ENCODE measurements at places on chromosomes 3 and 15.

GRCh38 chr3:105853801-105854432, 14.9 kb downstream of the CBLB start:
- DNase-seq, result no peak

DNA sequence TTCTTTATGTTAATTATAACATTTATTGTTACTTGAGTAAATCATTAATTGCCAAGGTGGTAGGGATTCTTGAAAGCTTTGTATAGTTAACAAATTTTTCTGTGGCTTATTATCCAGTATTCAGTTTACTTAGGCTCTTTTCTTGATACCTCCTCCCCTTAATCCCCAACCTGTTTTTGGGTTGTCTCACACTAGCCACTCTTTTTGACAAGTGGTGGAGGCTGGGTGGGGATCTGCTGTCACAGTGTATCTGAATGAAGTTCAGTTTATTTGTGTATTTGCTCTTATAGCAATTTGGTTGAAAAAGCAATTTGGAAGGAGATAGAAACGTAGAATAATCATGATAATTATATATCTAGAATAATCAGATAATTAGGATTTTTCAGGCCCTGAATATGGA, 43.8 kb downstream of the STT3B start:
- DNase-seq, result no peak

DNA sequence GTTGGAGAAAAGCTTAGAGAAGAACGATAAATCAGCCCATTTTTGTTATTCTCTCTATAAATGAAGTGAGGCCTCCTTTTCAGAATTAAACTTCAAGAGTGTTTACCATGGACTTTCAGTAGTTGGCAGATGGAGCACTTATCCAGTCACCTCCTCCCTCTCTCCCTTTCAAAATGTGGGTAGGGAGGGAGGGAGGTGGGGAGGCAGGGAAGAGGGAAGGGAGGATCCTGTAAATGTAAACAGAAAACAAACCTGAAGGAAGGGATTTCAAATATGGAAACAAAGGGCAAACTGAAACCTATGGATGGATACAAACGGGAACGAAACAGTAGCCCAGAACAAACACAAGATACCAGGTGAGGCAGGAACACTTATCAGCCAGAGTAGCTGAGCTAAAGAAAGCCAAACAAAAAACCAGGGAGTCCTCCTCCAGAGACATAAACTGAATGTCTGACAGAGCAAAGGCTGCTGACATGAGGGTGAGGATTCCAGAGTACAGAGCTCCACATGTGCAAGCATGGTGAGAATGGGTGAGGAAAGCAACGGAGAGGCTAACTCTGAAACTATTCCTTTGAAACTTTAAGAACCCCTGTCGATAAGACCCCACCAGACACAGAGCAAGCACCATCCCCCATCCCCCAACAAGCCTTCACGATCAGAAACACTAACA, 41.0 kb upstream of the GP5 start:
- DNase-seq, result no peak

DNA sequence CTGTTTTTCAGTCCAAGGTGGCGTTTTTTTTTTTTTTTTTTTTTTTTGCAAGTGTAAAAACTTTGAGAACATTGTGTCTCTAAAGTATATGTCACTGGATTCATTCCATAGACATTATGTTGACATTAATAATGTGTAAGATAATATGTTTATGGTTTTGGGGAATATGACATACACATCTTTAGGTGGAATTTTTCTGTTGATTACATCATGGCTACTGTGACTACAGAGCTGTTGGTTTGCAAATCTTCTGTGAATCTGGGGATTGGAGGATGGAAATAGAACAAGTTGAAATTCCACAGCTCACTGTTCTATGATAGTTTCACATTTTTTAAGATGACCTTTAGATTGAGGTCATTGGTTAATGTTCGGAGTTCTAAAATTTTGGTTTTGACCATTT, 24.4 kb upstream of the PLSCR2 start:
- DNase-seq, result no peak

GRCh38 chr15:60763688-60764087, 284.7 kb upstream of the ICE2 start:
- no peak for DNase-seq

DNA sequence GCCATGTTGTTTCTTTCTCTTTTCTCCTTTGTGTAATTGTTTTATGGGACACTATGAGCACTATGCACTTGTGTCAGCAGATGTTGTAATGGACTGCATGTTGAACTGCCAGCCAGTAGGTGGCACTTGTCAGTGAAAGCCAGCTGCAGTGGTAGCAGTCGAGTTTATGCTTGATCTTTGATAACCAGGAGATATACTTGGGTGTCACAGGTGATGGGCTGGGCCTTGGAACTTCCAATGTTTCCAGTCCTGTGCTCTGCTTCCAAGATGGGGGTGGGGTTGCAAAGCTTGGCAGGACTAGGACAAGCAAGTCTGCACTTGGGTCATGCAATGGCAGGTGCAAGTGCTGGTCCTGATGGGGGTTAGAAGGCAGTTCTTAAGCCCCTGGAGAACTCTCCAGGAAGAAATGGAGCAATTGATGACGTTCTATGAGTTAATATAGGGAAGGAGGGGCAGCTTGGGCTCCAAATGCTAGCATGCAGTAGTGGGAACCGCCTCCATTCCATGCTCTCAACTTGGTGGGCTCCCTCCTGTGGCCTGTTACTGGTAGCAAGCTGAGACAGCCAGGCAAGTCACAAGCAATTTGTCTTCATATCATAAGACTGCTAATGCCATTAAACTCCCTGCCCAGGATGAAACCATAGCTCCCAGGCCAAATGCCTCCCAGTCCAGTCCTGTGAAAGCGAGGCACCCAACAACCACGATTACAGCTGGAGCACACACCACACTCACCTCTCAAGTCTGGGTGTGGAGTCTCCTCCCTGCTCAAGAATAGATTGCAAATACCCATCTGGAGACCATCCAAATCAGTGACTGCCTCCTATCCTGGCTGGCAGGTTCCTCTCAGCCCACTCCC, 287.2 kb downstream of the CGGBP1 start:
- DNase-seq, result no peak

- DNase-seq, result no peak
Measured at GRCh38 chr3:172646439-172647015, 64.3 kb downstream of the NCEH1 start.

DNA sequence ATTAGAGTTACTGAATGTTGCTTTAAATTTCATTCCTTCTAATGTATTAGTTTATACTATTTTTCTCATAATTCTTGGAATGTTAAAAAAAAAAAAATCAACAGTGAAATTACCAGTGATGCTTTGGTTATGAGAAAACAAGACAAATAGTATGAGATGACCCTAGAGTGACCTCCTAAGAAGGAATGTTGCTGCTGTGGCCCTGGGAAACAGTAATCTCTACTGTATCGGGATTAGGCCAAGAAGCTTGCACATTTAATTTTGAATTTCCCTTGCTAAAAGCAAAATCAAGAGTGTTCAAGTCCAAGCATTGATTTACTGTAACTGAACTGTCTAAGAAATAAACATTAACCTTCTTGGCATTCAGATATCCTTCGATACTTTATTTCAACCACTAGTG, 18.1 kb downstream of the TOPBP1 start:
- DNase-seq, result no peak

DNA sequence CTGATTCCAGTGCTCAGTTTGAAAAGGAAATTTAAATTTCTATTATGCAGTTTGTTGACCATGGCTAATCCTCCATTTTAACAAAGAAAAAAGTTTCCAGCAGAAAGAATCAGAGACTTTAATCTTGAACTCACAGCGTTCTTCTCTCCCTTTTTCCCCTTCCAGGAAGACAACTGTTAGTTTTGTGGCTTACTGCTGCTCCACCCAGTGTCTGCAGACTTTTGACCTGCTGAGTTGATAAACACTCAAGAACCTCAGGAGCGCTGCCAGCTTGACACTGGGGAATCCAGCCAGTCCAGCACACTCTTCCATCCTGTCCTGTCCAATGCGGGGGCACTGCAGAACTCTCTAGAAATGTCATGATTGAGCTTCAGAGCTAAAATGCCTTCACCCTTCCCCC, 134.6 kb downstream of the LRRC28 start:
- DNase-seq, result no peak

- DNase-seq, result no peak
Measured at GRCh38 chr15:63420333-63420747, 38.7 kb upstream of the CA12 start.

DNA sequence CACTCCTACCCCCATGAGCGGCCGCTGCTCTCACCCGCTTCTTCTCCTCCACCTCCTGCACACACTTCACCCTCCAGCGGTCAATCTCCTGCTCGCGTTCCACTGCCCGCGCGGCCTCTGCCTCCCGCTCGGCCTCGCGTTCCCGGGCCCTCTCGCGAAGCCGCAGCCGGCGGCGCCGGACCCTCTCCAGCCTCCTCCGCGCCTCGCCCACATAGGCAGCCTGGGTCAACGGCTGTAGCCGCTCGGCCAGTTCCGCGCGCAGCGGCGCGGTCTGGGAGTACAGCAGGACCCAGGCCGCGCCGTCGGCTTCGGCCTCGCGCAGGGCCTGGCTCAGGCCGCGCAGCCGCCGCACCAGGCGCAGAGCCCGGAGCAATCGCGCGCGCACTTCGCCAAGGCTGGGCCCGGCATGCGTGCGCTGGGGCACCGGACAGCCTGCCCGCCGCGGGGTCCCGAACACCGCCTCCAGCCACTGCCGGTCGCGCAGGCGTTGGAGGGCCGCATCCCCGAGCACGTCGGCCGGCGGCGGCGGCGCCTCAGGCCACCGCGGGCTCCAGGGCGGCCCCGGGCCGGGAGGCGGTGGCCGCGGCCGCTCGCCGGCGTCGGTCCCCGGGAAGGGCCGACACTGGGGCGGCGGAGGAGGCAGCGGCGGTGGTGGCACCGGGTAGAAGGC, 595 bp downstream of the PDCD7 start:
- DNase-seq, result no peak

- no peak for DNase-seq
Measured at GRCh38 chr3:130905551-130905950, 11.7 kb downstream of the ATP2C1 start.

DNA sequence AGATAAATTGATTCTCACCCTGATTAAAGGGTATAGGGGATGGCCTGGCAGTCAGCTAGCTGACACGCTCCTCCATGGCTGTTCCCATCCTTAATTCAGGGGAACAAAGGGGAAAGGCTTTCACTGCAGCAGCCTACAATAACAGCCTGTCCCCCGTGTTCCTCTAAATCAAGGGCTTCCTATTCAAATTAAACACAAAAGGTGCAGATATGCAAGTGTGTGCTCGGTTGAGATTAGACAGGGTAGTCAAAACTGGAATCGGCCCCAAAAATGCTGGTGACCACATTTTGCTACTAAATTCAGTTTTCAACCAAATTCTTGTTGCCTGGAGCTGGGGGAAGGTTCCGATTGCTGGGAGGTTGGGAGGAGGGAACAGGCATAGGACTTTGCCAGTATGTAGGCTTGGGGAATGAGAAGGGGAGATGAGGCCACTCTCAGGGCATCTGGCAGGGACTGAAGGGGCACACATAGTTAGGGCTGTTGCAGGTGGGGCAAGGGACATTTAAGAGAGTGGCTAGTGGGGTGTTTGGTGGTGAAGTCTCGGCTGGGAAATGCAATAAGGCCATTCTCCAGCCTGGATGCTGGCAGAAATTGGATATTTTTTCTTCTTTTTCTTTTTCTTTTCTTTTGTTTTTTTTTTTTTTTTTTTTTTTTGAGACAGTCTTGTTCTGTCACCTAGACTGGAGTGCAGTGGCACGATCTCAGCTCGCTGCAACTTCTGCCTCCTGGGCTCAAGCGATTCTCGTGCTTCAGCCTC, 32.9 kb upstream of the CTSH start:
- no peak for DNase-seq

GRCh38 chr15:58479941-58480340, 48.1 kb downstream of the LIPC start:
- no peak for DNase-seq

- no peak for DNase-seq
Measured at GRCh38 chr3:85005946-85006345, 47.2 kb downstream of the CADM2 start.

- DNase-seq, result no peak
Measured at GRCh38 chr3:53420831-53421230, 73.5 kb upstream of the DCP1A start.

- no peak for DNase-seq
Measured at GRCh38 chr15:74157868-74158827, 15.4 kb upstream of the ISLR start.

DNA sequence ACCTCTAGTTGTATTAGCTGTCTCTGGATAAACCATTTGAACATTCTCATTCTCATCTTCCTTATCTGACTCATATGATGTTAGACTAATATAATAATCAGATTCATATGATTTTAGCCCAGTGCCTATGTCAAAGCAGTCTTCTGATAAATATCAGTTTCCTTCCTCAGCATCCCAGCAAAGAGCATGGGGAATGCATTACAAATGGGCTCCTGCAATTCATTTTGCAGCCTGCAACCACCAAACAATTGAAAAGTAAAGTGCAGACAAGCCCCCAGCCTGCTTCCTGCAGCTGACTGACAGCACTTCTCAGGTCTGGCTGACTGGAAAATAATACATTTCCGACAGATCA, 78.2 kb upstream of the STAC start:
- DNase-seq, result no peak

- no peak for DNase-seq
Measured at GRCh38 chr3:74613521-74614106, 845 bp downstream of the CNTN3 start.

DNA sequence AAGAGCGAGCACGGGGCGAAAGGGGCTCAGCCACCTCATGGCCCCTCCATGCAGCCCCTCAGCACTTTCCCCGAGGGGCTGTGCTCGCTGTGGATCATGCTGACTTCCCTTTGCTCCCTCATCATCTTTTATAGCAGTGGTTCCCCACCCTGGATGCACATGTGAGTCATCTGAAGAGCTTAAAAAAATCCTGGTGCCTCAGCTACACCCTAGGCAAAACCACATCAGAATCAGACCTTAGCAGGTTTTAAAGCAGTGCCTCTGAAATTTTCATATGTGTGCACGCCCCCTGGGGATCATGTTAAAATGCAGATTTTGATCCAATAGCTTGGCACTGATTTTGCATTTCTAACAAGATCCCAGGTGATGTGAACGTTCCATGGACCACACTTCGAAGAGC, 50.9 kb downstream of the FEM1B start:
- DNase-seq, result no peak

DNA sequence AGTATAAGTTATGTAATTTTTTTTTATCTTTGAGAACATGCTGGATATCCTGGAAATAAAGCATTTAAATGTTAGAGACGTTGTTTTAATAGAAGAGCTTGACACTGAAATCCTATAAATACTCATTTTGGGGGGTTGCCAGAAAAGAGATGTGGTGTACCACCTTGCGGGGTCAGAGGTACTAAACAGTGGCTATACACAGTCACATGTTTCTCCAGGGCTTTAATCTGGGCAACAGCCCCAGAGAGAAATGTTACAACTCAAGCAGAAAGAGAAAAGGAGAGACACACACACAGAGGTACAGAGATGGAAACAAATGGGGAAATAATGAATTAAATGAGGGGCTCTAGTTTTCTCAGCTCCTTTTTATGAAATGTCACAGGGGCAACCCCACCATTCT, 113.8 kb downstream of the SENP2 start:
- DNase-seq, result no peak

DNA sequence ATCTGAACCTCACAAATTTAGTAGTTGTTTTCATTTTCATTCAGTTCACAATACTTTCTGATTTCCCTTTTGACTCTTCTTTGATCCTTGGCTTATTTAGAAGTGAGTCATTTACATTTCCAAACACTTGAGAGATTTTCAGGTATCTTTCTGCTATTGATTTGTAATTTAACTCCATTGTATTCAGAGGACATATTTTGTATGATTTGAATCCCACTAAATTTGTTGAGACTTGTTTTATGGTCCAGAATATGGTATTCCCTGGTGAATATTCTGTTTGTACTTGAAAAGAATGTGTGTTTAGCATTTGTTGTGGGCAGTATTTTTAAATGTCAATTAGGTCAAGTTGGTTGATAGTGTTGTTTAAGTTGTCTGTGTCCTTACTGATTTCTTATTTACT, 29.6 kb downstream of the FAN1 start:
- DNase-seq, result no peak

Data from skin of body (tissue), 3 donors.